ENCODE measurements at places on chromosomes 16 and 17.

GRCh38 chr17:58337600-58338453 is 9.2 kb upstream of the TSPOAP1 start:
- DNase-seq, result peak; percentile 97

- DNase-seq, result no peak
Measured at GRCh38 chr16:88052661-88053060, 101.4 kb downstream of the BANP start.

DNA sequence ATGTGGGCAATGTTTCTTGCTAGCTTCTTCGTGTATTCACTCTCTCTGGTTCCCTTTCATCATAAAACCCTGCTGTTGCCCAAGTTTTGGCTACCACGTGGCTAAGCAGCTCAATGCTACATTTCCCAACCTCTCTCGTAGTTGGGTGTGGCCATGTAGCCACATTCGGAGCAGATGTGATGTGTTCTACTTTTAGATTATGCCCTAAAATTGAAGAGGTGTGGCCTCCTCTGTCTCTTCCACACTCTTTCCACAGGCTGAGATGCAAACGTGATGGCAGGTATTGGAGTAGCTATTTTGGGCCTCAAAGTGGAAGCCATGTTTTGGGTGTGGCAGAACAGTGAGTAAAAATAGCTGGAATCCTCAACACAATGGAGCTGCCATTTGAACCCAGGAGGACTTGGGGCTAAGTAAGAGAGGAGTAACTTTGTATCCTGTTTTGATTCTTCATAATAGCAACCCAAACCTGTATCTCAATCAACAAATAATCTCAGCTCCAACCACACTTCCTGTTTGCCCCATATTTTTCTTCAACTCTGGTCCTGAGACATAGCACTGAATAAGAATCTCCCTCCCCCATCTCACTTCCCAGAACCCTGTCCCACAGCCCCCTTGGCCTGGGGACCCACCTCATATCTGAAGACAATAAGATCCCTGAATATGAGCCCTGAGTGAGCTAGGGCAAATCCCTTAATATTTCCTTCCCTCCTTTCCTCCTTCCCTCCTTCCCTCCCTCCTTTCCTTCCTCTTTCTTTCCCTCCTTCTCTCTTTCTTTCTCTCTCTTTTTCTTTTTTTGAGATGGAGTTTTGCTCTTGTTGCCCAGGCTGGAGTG is 4.0 kb downstream of the NUPR1 start:
- DNase-seq, result no peak

DNA sequence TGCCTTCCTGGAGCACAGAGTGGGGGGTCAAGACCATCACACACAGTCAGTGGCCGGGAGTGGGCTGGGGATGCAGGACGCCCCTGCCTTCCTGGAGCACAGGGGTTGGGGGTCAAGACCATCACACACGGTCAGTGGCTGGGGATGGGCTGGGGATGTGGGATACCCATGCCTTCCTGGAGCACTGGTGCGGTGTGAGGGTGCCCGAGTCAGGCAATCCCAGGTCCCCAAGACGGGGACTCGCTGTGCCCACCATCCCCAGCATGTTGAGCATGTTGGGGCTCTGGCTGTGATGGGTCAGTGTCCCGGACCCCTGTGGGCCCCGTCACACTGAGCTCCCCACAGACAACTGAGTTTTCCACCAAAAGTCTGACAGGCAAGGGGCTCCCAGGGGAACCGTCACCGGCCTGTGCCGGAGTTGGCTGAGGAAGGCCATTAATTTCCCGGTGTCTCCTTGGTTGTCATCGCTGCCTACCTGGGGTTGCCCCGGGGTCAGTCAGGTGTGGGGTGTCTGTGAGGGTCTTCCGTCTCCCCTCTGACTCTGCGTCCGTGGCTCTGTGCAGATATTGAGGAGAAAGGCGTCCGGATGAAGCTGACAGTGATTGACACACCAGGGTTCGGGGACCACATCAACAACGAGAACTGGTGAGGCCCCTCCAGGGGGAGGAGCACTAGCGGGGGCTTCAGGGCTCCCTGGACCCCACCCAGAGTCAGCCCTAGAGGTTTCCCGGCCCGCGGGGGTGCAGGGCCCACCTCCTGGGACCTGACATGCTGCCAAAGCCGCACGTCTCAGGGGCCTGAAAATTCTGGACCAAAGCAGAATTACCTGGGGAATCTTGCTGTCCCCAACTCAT is 347.1 kb downstream of the SEC14L1 start:
- DNase-seq, result no peak

DNA sequence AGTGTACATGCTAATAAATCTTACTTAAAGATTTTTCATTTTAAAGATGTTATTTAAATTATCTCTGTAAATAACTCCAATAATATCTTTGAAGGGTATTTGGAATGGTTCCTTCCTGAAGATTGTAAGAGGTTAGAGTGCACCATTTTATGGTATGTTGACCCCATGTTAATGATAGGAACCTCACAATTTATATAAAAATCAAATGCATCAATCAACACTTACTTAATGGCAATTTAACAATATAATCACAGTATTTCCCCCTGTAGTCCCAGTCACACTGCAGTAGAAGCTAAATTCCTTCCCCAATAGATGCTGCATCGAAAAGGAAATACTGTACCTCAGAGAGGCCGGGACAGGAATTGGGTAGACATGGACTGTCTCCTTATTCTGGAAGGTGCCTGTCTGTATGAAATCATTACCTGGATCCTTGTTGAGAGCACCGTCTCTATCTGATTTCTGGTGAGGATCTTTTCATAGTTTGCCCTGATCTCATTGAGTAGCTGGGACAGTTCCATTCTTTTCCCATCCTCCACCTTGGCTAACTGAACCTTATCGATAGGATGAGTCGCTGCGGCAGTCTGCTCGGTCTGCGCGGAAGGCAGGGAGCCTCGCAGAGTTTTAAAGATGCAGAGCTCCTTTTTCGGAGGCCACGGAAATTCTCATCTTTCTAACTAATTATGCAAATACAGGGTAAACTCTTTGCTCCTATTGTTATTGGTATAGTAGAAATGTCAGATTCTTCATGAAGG is at the start of gene KRT222:
Gene KRT222, minus strand, starts transcription at position 596 of the 752 bp plus-strand sequence. Its CDS starts 78 bp downstream, at position 518.
- peak; percentile 5 for DNase-seq

DNA sequence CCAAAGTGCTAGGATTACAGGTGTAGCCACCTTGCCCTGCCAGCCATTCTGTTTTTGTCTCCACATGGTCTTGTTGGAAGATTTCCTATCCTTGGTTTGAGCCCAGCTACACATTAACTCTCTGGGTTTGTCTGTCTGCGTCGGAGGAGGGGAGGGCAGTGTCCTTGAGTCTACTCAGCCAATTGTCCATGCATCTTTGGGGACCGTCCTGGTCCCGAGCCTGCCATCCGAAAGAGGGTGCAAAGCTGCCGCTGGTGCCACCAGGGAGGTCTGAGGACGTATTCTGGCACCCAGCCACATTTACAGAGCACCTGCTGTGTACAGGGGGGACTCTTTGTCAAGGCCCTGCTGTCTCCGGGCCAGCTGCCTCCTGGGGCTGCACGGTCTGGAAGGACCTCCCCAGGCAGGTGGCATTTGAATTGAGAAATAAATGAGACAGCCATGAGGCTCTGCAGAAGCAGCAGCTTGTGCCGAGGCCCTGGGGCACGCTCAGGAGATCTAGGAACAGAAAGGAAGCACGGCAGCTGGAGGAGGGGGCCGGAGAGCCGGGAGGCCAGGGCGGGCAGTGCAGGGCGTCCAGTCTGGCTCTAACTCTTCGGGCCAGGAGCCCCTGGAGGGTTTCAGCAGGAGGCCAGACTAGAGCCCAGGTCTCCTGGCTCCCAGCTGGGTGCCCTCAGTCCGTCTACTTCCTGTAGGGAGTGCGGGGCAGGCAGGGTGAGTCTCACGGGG is 1.5 kb downstream of the CYBA start:
- DNase-seq, result no peak

- DNase-seq, result peak; percentile 54
Measured at GRCh38 chr16:4847774-4848587, 700 bp downstream of the UBN1 start.

- DNase-seq, result no peak
Measured at GRCh38 chr16:7492122-7492521, 159.5 kb downstream of the RBFOX1 start.

- DNase-seq, result no peak
Measured at GRCh38 chr17:8117367-8117979, 841 bp downstream of the ALOXE3 start.

DNA sequence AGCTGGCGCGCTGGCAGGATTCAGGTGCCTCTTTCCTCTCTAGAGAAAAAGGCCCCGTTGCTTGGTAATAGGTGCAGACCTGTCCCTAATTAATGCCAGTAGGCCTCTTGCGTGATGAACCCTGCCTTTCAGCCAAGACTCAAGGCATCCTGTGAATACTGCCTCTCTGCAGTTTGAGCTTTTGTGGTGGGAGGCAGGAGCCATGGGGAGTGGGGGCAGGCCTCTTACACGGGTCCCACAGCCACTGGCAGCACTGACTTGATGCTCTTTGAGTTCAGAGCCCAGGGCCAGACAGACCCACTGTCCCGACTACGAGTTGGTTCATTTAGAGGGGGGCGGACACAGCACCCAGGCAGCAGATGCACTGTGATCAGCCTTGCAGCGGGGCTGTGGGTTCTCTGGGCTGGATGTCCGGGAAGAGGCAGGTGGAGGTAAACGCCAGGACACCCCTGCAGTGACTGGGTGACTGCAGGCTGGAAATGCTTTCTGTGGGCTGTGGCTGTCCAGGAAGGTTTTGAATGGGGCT is 237.0 kb downstream of the SEC14L1 start:
- no peak for DNase-seq

- DNase-seq, result peak; percentile 87
Measured at GRCh38 chr17:1490643-1491442, 1.6 kb downstream of the MYO1C start.

DNA sequence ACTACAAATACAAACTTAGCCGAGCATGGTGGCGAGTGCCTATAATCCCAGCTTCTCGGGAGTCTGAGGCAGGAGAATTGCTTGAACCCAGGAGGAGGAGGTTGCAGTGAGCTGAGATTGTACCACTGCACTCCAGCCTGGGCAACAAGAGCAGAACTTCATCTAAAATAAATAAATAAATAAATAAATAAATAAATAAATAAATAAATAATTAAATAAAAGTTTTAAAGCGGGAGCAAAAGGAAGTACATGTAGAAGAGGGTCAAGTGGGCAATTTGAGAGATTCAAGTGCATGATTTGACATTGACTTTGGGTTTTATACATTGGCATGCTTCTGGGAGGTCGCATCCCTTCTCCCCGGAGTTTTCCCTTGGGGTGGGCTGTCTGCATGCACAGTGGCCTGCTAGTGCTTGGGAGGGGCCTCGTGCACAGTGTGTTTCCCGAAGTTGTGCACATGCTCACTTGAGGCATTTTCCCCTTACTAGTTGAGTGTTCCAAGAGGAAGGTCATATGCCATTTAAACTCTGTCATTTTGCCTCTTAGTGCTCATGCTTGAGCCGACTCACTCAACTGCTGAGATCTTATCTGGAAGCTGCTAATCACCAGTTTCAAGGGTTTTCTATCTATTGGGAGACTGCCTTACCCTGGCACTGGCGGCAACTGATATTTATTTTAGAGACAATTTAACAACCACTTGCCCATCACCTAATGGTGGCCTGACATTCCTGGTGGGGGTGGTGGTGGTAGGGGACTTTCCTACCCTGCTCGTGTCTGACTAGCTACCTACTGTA is 193.2 kb upstream of the MPHOSPH6 start:
- DNase-seq, result no peak

- DNase-seq, result no peak
Measured at GRCh38 chr17:72382971-72383722, 262.3 kb downstream of the SOX9 start.

- no peak for DNase-seq
Measured at GRCh38 chr17:19000531-19001325, 3.8 kb downstream of the FAM83G start.

- DNase-seq, result no peak
Measured at GRCh38 chr17:50107790-50108414, 12.8 kb downstream of the PDK2 start.
